Bladder microvascular endothelial cell (primary cell): ENCODE measurements at places on chromosomes 13 and 19. TPM values are rescaled to one million over a fixed set of nuclear protein-coding genes. Genes with fewer than 3 reads are reported as not detected.

GSX1 gene
- total RNA-seq, result not detected in 2 replicates

SPC24 gene
- total RNA-seq, result 45.8 and 63.1 TPM in 2 replicates

OR10H5 gene
- total RNA-seq, result not detected in 2 replicates

NXNL1 gene
- total RNA-seq, result not detected in 2 replicates

HS6ST3 gene
- total RNA-seq, result 0.06 TPM in 1 of 2 replicates, not detected in the other

KLK14 gene
- not detected in 2 replicates for total RNA-seq

NOTCH3 gene
- total RNA-seq, result 3.4 TPM in 2 replicates

CADM4 gene
- 1.5 and 36.1 TPM in 2 replicates for total RNA-seq

ADAMTSL5 gene
- total RNA-seq, result 0.06 TPM in 1 of 2 replicates, not detected in the other
